Lung microvascular endothelial cell (primary cell): ENCODE measurements at places on chromosomes 12 and 14.
A peak's percentile ranks its signal among the peaks of the same experiment; 100 is the strongest.

DNA sequence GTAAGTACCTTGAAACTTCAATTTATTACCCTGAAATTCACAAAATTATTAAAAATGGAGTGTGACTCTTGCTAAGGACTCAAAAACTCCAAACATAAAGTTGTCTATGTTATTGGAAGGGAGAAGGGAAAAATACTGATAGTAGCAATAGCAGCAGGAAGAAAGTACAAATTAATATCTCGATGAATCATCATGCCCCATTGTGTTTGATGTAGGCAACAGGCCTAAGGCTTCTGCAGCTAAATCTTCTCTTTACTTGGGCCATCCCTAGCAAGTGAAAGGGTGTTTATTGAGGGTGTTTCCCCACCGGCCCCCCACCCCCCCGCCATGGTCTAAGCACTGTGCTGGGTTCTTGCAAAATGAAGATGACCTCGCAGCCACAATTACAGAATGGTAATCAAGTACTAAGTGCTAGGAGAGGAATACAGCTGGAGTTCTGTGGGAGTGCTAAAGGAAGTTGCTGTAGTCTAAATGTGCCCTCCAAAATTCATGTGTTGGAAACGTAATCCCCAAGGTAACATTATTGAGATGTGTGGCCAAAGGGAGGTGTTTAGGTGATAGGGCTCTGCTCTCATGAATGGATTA is 76.5 kb downstream of the SNAPC1 start:
- DNase-seq = peak; percentile 69

DNA sequence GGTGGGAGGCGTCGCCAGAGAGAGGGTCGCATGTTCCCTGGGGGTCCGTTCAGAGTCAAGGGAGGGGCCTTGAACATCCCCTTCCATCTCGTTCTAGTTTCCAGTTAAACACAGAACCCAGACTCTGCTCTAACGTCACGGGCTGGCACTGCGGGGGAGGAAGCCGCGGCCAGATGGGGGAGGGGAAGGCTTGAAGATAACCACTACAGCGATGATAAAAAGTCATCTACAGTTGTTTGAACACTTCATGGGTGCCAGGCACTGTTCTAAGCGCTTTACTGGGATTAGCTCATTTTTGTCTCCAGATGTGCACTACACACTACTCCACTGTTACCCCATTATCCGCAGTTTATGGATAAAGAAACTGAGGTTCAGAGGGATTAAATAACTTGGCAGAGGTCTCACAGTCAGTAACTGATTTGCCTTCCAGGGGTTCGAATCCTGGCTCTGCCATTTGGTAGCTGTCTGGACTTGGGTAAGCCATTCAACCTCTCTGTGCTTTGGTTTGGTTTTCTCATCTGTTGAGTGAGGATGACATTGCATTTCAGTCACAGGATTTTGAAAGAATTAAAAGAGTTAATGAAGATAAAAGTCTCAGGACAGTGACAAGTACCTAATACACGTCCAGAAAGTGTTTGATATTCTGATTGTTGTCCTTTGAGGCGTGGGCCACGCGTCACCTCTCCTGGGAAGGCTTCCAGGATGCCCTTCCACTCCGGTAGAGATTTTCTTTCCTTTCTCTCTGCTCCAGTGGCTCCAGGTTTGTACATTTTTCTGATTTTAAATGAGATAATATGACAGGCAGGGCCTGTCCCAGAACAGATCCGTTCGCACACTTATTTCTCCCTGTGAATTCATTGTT is 798 bp upstream of the RASAL1 start:
- no peak for DNase-seq

DNA sequence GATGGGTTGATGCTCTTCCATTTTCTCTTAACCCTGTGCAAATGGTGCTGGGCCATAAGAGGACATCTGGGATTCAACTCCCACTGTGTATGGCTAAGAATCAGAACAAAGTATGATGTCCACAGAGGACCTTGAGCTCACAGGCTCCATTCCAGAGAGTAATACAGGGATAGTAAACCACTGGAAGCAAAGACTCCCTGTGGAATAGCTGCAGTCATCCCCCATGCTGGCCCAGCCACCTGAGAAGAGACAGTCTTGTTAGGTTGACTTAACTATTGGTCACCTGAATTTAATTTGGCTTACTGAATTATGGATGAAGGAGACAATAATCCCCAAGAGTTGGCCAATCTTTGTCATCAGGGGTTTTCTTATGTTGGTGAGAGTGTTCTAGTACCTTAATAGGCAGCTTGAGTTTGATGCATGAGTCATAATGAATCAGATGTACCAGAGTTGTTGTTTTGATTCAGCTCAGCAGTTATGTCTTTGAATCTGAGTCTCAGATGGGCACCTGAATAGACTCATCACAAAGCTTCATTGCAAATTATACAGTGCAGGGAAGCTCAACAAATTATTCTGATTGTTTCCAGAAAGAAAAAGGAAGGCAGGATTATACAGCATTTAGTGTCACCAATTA is 122.7 kb downstream of the SSPN start:
- peak; percentile 31 for DNase-seq

GRCh38 chr14:92616178-92616577 is 102.6 kb downstream of the RIN3 start:
- no peak for DNase-seq

DNA sequence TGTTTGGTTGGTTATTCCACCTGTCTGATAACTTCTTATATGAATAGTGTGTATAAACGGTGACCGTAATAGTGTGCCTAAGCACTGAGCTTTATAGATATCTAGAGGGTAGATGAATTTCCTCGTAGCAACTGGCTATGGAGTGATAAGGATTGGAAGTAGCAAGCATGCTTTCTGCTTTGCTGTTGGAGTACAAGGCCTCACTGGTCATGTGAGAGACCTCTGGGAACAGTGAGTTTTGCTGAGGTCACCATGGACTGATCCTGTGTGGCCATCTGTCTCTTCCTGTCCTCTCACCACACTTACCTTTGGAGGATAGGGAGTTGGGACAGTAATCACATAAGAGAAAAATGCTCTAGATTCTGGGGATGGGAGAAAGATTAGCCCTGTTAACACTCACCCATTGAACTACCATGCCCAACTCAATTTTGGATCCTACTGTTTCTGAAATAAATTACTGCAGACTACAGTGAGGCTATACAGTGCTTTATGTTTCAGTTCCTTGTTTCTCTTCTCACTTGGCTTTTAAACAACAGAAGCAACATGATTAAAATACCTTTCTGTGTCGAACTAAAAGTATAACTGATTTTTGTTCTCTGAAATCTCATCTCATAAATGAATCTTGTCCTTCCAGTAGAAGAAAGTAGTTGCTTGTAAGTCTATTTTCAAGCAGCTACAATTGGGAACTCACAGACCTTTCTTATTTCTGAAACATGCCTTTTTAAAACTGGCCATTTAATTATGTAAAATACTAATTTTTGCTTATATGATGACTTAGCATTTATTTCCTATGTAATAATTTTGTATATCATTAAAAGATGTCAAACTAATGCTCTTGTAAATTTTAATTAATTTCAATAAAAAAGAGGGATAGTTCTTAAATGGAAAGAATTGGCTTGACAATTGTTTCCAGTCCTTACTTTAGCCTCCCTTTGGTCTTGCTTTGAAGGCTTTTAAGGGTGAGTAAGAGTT is 8.3 kb downstream of the TMX1 start:
- no peak for DNase-seq

GRCh38 chr14:89000007-89000942 is 175.8 kb downstream of the TTC8 start:
- peak; percentile 16 for DNase-seq

GRCh38 chr12:123696207-123696606 is 15.9 kb upstream of the ATP6V0A2 start:
- no peak for DNase-seq

DNA sequence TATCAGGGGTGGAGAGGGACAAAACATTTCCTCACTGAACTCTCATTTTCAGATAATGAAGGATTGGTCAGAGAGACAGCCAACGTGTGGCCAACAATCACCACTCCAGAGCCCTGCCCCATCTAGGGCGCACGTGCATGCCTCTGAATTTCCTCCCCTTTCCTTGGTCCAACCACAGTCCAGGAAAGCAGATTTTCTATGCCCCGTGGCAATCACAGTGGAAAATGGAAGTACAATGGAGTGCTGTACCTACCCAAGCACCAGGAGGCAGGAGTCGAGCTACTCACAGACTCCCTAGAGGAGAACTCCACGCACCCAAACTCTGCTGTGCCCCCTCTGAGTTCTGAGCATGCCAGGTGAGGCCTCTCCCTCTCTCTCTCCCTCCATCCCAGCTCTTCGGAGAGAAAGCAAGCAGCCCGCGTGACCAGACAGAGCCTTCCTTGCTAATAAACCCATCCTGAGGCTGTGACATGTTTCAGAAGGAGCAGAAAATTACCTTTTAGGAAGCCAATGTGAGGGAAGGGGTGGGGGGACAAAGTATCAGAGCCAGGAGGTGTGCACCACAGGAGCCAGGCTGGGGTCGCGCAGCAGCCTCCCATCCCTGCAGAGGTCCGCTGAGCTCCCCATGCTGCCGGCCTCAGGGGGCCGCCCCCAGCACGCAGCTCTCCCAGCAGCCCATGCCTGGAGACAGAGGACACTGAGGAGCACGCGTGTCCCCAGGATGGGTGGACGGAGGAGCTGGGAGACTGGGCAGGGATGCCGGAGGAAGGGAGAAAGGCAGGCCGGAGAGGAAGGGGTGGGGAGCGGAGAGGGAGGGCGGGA is 73.4 kb downstream of the PITPNM2 start:
- DNase-seq = peak; percentile 42

DNA sequence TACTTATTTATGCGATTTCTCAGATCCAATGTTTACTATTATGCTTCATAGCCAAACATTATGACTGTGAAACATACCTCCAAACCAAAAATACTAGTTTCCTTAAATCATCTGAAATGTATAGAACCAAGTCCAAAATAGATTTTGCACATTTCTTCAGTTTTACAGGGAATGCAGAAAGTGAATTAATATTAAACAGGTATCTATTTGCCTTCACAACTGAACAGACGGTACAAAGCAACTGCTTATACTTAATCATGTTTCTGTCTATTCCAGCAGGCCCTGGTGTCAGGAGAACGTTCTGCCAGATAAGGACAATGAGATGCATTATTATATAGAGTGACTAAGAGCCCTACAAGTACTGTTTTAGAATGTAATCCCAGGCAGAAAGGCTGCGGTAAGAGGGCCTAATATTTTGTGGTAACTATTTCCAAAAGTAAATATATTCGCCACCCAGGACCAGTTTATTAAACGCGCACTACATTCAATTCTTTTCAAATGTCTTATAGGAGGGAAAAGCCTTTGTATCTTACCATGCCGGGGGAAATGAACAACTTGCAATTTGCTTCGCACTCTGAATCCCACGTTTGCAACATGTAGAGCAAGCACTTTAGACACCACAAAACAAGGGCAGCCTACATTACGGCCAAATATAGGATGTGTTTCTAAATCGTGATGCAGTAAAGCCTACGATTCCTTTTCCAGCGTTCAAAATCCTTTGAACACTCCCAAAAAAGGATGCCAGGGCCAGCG is 1.5 kb downstream of the CORO1C start:
- DNase-seq = peak; percentile 63

DNA sequence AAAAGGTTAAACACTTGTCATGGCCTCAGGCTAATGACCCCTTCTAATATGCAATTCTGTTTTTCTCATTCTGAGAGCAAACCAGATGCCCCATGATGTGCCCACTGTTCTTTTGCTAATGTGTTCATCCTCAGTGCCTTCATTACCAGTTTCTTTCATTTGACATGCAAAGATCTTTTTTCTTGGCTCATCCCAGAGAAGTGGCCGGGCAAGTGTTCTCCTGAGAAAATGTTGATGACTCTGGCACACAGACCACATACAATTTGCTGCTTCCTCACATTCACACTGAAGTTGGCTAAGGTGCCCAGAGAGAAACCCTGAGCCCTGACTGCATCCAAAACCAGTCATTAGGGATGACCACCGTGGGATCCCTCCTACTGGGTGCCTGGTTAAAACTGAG is 833.3 kb downstream of the DIO2 start:
- no peak for DNase-seq

DNA sequence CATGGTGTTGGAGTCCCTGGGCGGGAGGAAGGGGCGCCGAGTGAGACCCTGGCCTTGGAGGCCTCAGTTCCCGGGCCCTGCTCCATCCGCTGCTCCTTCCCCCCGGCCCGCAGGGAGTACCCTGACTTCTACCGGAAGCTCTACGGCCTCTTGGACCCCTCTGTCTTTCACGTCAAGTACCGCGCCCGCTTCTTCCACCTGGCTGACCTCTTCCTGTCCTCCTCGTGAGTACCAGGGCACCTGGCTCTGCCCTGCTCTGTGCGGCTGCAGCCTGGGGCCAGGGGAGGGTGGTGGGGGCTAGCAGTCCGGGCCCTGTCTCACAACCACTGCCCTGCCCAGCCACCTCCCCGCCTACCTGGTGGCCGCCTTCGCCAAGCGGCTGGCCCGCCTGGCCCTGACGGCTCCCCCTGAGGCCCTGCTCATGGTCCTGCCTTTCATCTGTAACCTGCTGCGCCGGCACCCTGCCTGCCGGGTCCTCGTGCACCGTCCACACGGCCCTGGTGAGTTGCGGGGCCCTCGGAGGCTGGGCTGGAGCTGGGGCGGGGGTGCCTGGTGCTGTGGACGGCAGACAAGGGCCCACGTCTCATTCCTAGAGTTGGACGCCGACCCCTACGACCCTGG is 7.0 kb downstream of the NOC4L start:
- DNase-seq = no peak

DNA sequence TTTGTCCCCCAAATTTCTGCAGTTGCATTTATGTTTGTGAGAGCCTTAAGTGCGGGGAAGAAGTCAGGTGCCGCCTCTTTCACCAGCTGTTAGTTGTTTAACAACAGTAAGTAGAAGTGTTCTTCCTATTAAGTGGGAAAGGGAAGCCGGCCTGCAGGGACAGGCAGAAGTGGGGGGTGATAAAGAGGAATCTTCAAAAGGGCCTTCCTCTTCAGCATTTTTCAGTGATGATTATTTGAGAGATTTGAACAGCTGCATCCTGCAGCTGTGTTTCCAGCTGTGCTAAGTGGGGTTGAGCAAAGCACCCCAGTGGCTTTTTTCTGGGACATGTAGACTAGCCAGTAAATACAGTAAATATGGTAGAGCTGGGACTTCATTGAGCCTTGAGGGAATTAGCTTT is 32.1 kb upstream of the SLC38A1 start:
- DNase-seq = peak; percentile 58

GRCh38 chr14:25246751-25247150 is 196.8 kb upstream of the STXBP6 start:
- DNase-seq = no peak

- no peak for DNase-seq
Observed at GRCh38 chr14:55713486-55713885, 133.5 kb downstream of the KTN1 start.

DNA sequence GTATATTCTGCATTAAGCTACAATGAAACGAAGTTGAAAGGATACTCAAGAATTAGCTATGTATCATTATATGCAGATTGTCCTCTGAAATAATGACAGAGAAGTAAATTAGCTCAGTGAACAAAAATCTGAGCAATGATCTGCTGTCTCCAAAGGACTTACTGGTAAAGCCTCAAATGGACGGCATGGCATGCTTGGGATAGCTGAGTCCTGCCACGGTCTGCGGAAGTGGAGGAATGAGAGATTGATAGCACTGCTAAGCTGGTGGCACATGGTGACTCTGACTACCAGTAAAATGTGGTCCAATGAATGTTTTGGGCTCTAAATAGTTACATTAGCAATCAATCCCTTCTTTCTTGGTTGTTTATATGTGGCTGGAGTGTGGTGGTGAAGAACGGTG is 3.7 kb upstream of the DENND5B start:
- no peak for DNase-seq
